ENCODE measurements at places on chromosomes 6 and 20. TPM values are rescaled to one million over a fixed set of nuclear protein-coding genes. Genes with fewer than 3 reads are reported as not detected.

The CCN2 gene
- 166 TPM for total RNA-seq

The KCNK5 gene
- 2.3 TPM for total RNA-seq

The DACT2 gene
- 0.89 TPM for total RNA-seq

The HLA-DOA gene
- 0.55 TPM for total RNA-seq

The SCGN gene
- not detected for total RNA-seq

The OR2B6 gene
- not detected for total RNA-seq

The ELOVL4 gene
- 1.4 TPM for total RNA-seq

The ALDH8A1 gene
- 3.6 TPM for total RNA-seq

The DNAH8 gene
- under 0.01 TPM for total RNA-seq

The RALGAPA2 gene
- total RNA-seq: 47.5 TPM

The MYLK4 gene
- total RNA-seq: 0.52 TPM

The FOXA2 gene
- not detected for total RNA-seq

The CNBD2 gene
- 1.2 TPM for total RNA-seq

The MBOAT1 gene
- 20.3 TPM for total RNA-seq

The MLIP gene
- total RNA-seq: 0.15 TPM

The TBX18 gene
- total RNA-seq: 2.4 TPM

The SOBP gene
- 0.35 TPM for total RNA-seq

The EYS gene
- 0.10 TPM for total RNA-seq

The FAM83C gene
- total RNA-seq: not detected

The GNMT gene
- 0.20 TPM for total RNA-seq

The CD93 gene
- total RNA-seq: 0.35 TPM

The CBLN4 gene
- total RNA-seq: not detected

The EPHA7 gene
- 0.87 TPM for total RNA-seq

The MYBL2 gene
- total RNA-seq: 14.2 TPM

The TNFRSF6B gene
- 191 TPM for total RNA-seq

The IRF4 gene
- not detected for total RNA-seq

The CST2 gene
- not detected for total RNA-seq

The CRYBG1 gene
- 16.3 TPM for total RNA-seq

The CCDC170 gene
- 0.17 TPM for total RNA-seq

The PLG gene
- total RNA-seq: not detected

The CASS4 gene
- total RNA-seq: not detected

The SDCBP2 gene
- 1.8 TPM for total RNA-seq
